ENCODE measurements at places on chromosomes 7 and 10. TPM values are rescaled to one million over a fixed set of nuclear protein-coding genes. Genes with fewer than 3 reads are reported as not detected.

HOXA11 gene
- total RNA-seq = not detected

CPED1 gene
- total RNA-seq = 32.8 TPM

GIMAP7 gene
- 15.8 TPM for total RNA-seq

RADIL gene
- 12.9 TPM for total RNA-seq

DNA sequence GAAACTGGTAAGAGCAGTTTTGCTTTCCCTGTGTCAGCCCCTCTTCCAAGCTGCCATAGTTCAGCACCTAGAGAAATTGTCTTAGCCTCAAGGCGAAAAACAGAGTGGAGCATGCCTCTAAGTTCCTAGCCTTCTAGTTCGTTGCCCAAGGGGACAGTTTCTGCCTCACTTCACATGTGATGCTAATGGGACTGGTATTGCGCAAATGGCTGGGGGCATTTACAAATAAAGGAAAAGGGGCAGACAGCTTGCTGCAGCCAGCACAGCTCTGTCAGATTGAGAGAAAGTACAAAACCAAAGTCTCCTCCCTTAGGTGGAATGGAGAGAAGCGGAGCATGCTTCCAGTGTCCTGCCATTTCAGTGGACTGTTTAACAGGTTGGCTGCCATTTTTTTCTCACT, 567.7 kb downstream of the ETV1 start:
- no peak overlapping the region for H3K4me3 ChIP-seq
- no peaks in the 10 kb centered on the region for H3K27me3 ChIP-seq
- no peak overlapping the region for H3K27ac ChIP-seq
- no peak for DNase-seq
- H3K4me1 ChIP-seq = no peaks in the 10 kb centered on the region

DNA sequence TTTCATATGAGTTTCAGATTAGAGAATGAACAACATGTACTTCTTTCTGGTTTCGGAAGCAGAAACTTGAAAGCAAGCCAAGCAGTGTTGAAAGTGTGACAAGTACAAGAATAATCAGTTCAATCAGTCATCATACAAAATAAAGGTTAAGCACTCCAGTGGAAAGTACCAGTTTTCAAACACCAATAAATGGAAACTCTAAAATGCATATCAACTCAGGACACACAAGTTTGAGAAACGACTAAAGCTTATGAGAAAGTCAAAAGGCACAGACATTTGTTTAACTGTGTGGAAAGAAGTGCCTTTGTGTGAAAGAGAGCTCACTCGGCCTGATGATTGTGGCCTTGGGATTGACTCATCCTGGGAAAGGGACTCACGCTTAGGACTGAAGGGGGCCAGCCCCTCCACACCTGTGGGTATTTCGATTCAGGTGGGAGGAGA, 60.6 kb upstream of the AKR1C1 start:
- H3K27me3 ChIP-seq = no peaks in the 10 kb centered on the region
- DNase-seq = no peak
- no peaks in the 10 kb centered on the region for H3K36me3 ChIP-seq

- no peak overlapping the region for H3K4me3 ChIP-seq
- H3K36me3 ChIP-seq = no peaks in the 10 kb centered on the region
- no peaks in the 10 kb centered on the region for H3K27me3 ChIP-seq
- no peaks in the 10 kb centered on the region for H3K4me1 ChIP-seq
Measured at GRCh38 chr10:130352291-130352645, 216.1 kb downstream of the GLRX3 start.

DNA sequence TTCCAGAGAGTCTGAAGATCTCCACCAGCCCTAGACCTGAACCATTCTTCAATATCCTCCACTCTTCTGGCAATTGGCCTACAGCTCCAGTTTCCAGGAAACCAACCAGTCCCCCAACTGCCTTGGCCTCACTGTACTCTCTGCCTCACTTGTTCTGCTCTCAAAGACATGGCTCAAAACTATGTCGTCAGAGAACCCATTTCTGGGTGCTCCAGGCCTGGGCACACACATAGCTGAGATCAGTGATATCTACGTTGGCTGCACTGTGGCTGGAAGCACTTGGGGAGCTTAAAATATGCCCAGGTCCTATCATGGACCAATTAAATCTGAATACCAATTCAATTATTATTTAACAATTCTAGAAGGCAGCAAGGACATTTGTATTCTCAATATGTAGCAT, 93.1 kb downstream of the COBL start:
- no peak overlapping the region for H3K27ac ChIP-seq
- no peak for DNase-seq
- no peaks in the 10 kb centered on the region for H3K27me3 ChIP-seq
- peaks cover 6% of the 10 kb centered on the region for H3K4me1 ChIP-seq
- H3K36me3 ChIP-seq = no peaks in the 10 kb centered on the region

- no peak for DNase-seq
- no peaks in the 10 kb centered on the region for H3K36me3 ChIP-seq
- no peak overlapping the region for H3K27ac ChIP-seq
- no peaks in the 10 kb centered on the region for H3K4me1 ChIP-seq
- H3K27me3 ChIP-seq = no peaks in the 10 kb centered on the region
Measured at GRCh38 chr10:95987685-95988426, 55.5 kb upstream of the CCNJ start.
